Islet precursor cell (in vitro differentiated cells): ENCODE measurements at places on chromosomes 16 and 17.

DNA sequence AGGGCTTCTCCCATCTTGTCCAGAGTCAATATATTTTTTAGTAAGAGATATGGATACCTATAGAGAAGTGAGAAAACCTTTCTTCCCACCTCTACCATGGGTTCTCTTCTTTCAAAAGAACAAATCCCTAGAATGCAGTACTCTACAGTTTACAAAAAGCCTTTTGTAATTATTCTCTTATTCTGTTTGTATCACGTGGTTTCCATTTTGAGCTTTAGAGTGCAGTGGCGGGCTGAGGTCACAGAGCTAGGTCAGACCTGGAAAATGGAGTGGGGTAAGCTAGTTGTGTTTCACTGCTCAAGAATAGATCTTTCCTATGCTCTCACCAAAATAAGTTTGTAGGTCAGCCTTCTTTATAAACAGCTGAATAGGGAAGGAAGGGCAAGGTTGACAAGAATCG, 85.3 kb upstream of the MAF start:
- no peak for DNase-seq

DNA sequence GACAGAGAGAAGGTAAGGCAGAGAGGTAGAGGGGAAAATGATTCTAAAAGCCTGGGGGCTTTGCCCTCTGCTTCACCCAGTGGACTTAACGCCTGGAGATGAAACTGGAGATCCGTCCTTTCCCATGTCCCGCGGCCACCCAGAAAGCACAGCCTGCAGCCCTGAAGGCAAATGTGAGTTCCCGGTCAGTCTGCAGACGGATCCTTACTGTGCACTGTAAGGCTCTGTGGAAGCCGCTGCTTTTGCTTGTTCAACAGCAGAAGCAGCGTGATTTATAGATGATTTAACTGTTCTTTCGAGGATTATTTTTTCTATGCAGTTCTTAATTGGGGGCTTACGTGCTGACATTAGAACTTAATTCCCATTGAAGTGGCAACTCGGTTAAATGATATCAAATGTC, 290.4 kb downstream of the FOXL1 start:
- DNase-seq = no peak

DNA sequence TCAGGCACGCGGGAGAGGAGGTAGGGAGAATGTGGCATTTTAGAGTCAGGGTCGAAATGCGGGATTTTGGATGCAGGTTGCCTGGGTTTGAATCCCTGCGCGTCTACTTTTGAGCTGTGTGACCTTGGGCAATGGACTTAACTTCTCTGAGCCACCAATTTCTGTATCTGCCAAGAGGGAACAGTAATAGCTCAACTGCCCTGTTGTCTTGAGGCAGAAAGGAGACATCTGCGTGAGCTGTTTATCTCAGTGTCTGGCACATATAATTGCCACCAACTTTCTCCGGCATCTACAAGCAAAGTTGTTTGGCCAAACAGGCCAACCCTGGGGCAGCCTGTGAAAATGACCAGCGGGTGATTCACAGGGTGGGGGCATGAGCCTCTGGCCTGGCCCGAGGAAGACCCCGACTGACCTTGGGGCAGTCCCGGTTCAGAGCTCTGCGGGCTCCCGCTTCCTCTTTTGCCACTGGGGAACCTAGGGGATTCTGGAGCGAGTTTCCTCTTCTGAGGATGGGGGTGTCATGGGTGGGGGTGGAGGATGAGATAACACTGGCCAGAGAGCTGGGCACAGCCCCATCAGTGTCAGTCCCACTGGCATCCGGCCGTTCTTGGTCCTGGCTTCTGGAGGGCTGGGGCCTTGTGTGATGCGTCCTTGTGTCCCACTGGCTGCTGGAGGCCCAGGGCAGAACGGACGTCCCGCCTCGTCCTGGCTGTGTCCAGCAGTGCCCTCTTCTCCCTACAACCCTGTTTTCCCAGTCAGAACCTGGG, 1.3 kb downstream of the SNN start:
- DNase-seq = peak; percentile 65

- no peak for DNase-seq
These were observed 111.8 kb downstream of the NTN1 start for GRCh38 chr17:9132944-9133610.

- DNase-seq = no peak
These were observed 17.1 kb downstream of the ZNF213 start for GRCh38 chr16:3152027-3152276.

DNA sequence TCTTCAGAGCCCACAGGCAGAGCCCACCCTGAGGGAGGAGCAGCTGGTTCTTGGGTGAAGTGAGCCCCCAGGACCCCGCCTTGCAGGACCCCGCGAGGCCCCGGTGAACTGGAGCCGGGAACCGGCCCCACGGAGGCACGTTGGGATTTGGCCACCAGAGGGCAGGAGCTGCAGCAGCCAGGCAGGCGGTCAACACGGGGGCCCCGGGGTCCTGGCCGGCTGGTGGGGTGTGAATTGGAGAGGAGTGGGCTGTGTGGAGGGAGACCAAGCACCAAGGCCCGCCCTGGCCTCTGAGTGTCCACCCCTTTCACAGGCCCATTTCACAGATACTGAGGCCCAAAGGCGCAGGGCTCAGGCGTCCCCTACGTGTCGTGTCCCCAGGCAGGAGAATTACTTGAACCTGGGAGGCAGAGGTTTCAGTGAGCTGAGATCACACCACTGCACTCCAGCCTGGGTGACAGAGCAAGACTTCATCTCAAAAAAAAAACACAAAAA, 2.2 kb downstream of the DPEP1 start:
- DNase-seq = peak; percentile 74

DNA sequence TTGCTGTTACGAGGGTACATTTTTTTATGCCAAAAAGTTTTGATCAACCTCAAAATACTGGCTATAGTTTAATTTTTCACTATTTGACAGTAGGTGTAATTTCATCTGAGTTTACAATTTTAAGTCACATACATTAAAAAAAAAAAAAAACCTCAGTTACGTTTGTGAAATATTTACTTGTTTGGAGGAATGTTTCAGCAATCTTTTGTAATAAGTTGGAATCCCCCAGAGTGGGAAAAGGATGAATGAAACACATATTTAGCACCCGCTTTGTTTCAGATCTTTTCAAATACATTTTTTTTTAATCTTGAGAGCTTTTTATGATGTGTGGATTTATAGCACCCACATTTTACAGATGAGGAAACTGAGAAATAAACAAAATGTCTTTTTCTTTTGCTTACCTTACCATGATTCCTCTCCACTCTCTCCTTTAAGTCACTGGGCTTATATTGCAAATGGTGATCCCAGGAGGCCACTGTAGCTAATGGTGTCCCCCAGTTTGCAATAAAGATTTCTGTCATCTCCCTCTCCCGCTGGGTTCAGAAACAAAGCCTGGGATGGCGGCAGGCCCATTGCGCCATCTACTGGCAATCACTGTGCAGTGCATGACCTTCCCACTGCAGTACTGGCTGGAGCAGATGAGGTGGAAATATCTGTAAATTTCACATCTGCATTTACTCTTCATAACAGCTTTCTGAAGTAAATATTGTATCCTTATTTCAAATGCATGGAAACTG, 27.7 kb downstream of the TBC1D3B start:
- DNase-seq = peak; percentile 91

GRCh38 chr16:24478401-24478800, 61.0 kb upstream of the RBBP6 start:
- DNase-seq = no peak

DNA sequence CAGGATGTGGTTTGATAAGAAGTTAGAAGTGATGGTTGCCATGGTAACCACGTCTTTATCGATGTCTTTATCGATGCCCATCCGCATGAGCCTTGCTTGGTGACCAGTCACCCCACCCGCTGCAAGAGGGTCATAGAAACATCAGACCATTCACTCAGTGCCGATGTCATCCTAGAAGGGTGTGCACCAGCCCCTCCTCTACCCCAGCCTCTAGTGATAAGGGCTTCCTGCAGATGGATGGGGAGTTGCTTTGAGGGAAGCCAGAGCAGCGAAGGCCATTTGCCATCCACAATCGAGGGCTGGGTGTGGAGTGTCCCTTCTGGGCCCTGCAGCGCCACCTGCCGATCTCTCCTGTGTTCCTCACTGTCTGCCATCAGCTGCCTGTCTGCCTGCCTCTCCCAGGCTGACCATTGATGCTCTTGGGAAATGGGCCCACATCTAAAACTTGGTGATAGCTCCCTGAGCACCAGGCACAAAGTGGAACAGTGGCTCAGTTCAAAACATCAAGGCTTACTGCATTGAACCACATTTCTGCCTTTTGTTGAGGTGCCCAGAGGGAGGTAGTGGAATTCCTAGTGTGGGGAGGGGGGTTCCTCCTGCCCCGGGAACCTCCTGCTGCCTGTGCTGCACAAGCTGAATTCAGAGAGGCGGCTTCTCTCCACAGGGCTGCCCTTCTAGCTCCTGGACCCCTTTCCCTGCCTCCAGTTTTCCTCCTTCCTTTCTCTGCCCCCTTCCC, 8.9 kb downstream of the CALB2 start:
- DNase-seq = peak; percentile 91

GRCh38 chr17:66915204-66915611, 49.3 kb upstream of the CACNG4 start:
- DNase-seq = no peak

GRCh38 chr16:49980166-49980565, 44.9 kb upstream of the CNEP1R1 start:
- DNase-seq = peak; percentile 63

DNA sequence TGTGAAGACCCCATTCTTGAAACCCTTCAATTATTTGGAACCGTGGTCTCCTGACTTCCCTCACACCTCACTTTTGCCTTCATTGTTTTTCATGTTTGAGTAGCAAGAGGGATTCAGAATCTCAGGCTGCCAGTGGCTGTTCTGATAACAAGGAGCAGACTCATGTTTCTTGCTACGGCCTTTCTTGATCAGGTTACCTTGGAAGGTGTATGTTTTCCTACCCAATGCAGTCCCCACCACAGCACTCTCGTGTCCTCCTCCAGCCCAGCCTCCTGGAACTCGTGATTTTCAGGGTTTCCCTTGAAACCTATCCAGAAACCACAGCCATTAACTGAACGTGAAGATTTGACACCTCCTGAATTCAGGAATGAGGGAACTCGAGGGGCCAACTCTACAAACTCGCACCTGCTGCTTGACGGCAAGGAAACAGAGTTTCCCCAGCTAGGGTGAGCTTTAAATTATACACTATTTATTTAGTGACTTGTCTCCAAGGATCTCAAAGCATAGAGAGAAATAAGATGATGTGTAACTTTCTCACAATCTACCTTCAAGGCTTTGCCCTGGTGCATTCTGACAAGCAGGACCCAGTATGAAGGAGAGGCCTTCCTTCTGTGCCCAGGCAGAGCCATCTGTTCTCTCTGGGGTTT, 1.6 kb downstream of the ZFHX3 start:
- DNase-seq = no peak

DNA sequence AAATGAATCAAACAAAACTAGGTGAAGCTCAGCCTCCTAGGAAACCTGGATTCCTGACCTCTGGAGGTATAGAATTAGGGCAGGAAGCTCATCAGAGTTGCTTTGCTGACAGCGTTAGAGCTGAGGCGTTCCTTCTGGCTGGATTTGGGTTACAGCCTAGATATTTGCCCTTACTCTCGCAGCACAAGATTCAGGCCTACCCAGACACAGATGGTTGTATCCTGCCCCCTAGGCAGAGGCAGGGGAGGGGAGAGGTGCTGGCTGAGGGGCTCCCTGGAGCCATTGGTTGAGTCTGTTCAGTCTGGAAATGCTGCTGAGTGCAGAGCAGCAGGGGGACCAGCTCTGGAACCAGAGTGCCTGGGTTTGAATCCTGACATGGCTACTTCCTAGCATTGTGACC, 78.4 kb downstream of the MPRIP start:
- no peak for DNase-seq

GRCh38 chr17:39767147-39767546, 29.4 kb downstream of the GRB7 start:
- DNase-seq = peak; percentile 33

DNA sequence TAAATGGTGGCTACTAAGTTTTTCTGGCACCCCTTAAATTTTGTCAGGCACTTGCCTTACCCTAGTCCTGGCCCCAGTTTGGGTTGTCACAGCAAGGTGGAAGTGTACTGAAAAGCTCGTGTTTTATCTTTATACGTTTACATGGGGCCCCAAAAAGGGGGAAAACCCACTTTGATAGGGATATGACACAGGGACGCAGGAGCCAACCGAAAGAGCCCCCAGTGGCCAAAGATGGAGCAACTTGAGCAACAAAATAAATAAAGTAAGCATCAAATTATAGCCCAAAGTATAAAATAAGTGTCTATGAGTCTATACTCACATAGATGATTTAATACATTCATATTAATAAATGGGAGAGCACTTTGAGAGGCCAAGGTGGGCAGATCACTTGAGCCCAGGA, 5.0 kb upstream of the CETP start:
- DNase-seq = no peak

DNA sequence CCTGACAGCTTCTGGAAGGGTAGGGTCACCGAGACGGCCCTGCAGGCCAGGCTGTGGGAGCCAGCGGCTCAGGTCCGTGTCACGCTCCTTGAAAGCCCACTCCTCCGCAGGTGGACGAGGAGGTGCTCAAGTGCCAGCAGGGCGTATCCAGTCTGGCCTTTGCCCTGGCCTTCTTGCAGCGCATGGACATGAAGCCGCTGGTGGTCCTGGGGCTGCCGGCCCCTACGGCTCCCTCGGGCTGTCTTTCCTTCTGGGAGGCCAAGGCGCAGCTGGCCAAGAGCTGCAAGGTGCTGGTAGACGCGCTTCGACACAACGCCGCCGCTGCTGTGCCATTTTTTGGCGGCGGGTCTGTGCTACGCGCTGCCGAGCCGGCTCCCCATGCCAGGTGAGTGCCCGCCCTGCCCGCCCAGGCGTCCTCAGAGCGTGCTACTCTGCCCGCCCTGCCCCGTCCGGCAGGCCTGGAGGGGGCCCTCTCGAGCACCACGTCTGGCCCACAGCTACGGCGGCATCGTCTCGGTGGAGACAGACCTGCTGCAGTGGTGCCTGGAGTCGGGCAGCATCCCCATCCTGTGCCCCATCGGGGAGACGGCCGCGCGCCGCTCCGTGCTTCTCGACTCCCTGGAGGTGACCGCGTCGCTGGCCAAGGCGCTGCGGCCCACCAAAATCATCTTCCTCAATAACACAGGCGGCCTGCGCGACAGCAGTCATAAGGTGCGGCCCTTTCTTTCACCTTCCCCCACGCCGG, 1.3 kb downstream of the NAGS start:
- DNase-seq = peak; percentile 88

GRCh38 chr16:9092978-9093344, 1.5 kb downstream of the HAPSTR1 start:
- peak; percentile 57 for DNase-seq

GRCh38 chr16:57666353-57667047, 1.6 kb upstream of the ADGRG3 start:
- DNase-seq = no peak
